ENCODE measurements at places on chromosomes 2 and 18.

DNA sequence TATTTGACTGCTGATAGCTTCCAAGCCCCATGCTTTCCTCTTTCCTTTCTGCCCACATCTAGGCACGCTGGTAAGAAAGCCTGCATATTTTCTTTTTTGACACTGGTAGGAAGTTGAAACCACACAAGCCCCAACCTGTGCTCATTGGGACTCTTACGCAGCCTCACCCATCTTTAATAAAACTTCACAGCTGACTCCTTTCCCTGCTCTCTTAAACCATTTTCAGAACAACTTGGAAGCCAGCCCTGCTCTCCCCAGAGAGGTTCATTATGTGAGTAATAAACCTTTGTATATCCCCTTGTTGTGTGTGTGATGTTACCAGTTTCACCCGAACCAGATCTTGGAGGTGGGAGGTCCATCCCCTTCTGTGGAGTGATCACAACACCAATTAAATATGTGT is 268.4 kb downstream of the GPD2 start:
- DNase-seq = no peak

- no peak for DNase-seq
Measured at GRCh38 chr2:45013229-45014015, 4.2 kb upstream of the SIX2 start.

GRCh38 chr2:36477746-36478145 is 120.2 kb downstream of the FEZ2 start:
- DNase-seq = no peak

DNA sequence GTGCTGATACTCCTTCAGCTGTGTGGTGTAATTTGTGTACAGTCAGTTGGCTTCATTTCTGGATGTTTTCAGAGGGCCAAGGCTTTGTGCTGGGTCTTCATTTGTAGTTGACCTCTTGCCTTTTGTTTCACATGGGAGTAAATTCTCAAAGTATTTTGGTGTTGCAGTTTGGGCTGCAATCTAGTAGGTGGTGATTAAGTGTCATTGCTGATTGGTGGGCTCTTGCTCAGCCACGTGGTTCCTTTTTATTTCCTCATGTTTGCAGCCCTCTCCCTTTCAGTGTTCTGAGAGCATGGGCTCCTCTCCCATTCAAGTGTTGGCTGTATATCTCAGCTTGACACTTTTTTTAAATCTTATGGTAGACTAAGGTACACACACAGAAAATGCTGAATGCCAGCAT is 96.8 kb downstream of the SNTG2 start:
- DNase-seq = no peak

GRCh38 chr2:8623576-8623957 is 58.3 kb upstream of the ID2 start:
- no peak for DNase-seq

DNA sequence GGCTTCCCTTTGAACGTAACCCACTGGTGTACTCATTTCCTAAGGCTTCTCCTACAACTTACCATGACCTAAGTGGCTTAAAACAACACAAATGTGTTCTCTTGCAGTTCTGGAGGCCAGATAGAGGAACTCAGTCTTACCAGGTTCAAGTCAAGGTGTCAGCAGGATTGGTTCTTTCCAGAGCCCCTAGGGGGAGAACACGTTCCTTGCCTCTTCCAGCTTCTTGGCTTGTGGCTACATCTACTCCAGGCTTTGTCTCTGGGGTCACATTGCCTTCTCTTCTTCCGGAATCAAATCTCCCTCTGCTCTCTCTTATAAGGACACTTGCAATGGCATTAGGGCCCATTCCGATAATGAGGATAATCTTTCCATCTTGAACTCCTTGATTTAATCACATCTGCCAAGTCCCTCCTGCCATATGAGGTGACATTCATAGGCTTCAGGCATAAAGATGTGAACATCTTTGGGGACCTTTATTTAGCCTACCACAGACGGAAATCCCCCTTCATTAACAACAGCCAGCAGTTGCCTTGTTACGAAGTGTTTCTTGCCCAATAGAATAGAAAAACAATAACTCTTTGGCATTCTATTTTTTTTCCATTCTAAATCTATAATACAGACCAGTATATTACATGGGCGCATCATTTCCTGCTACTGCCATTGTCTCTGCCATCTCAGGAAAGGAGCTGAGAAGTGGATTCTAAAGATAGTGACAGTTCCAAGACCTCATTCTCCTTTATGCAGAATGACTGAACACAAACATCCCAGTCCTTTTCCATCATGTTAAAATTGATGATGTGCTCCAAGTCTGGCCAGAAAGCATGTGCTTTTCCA is 362.0 kb downstream of the ZNF521 start:
- no peak for DNase-seq

DNA sequence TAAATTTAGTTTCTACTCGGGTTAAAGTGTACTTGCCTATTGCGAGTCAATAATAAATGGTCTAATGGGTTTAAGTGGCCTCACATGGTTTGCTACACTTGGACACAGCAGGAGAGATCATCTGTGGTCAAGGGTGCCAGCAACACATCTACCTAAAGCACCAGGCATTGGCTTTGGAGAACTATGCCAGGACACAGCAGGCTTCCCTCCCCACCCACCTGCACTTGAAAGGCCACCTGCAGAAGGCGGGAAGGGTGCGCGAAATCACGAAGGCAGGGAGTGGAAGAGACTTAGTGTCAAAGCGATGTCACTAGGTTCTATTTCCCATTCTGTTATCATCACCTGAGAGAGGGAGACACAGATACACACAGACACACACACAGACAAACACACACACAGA is 44.5 kb downstream of the MYT1L start:
- no peak for DNase-seq

DNA sequence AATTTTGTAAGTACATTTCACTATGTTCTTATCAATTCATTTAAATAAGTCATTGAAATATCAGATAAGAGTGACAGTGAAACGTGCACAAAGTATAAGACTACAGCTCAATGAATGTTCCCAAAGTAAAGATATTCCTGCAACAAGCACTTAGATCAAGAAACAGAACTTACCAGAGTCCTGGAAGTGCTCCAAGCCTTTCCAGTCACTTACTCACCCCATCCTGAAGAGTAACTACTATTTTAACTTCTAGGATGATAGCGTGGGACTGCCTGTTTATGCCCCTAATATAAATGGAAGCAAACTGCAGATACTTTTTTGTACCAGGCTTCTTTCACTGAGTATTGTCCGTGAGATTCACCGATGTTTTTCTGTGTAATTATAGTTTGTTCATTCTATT is 768.9 kb downstream of the SLC4A3 start:
- DNase-seq = no peak

DNA sequence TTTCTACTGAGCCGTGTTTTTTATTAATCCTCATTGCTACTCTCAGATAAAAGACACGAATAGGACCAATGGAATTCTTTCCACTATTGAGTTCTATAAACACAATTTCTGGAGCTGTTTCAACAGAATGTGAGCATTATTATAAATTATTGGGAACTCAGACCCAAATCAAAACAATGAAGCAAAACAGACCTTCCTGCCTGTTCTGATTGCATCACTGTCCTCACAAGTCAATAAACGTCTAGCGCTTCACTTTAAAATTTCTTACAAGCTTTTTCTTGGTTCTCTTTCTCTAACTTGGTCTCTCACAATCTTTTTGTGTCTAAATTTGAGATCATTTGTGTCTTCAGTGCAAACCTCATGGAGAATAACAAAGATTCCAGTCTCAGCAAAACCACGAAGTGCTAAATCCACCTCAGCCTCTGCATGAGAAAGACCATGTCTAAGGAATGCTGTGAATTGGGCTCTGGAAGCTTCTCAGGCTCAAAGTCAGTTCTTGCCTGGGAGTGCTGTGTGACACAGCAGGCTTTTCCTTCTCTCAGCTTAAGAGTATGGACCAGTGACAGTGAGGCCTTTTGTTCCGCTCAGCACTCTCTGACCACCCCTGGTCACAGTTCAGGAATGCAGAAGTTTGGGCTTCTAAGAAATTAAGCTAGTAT is 22.8 kb downstream of the ARHGAP28 start:
- DNase-seq = no peak

DNA sequence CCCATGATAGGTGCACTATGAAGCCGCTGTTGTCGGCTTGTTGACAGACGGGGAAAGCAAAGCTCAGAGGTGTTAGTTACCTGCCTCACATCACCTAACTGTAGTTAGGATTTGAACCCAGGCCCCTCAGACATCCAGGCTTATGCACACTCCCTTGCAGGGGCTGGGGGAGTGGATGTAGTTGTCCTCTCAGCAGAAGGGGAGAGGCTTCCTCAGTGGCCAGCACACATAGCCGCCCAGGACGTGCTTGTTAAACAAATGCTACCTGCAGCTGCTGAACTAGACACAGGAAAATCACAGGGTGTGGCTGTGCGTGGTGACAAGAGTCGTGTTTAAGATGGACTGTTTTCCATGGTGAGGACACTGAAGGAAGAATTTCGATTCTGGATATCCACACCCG is 39.2 kb downstream of the GREB1 start:
- no peak for DNase-seq

- DNase-seq = no peak
Measured at GRCh38 chr2:215430528-215431187, 5.2 kb downstream of the FN1 start.

DNA sequence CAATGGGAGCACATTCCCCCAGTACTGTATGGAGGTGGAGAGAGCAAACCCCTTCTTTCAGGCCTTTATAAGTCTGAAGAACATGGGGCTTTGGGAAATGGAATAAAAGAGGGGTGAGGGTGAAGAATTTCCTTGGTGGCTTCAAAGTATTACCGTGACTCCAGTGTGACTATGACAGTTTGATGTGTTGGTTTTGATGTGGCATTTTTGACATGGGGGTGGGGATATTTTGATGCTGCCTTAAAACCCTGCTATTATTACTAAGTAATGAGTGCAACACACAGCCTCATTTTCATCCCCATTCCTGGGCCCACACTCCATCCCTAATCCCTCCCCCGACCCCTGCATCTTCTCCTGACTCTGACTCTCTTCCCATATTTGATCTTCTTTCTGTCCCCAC is 23.6 kb downstream of the QPCT start:
- DNase-seq = no peak

- no peak for DNase-seq
Measured at GRCh38 chr2:234690569-234691213, 193.8 kb upstream of the ARL4C start.

- DNase-seq = no peak
Measured at GRCh38 chr2:33670392-33670937, 71.4 kb upstream of the FAM98A start.

DNA sequence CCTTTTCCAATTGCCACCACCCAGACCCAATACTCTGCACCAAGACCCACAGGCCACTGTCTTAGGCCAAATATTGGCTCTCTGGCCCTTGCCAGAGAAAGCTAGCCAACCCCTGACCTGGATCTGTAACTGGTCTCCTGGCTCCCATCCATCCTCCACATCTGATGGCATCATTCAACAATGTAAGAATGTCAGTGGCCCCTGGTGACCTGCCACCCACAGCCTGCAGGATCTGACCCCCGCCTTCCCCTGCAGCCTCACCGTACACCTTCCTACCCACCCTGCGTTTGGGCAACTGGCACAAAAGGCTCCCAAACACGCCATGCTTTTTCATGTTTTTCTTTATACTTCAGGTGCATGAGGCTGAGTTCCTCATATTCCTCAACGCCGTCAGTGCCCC is 60.0 kb upstream of the ASAP2 start:
- DNase-seq = no peak

DNA sequence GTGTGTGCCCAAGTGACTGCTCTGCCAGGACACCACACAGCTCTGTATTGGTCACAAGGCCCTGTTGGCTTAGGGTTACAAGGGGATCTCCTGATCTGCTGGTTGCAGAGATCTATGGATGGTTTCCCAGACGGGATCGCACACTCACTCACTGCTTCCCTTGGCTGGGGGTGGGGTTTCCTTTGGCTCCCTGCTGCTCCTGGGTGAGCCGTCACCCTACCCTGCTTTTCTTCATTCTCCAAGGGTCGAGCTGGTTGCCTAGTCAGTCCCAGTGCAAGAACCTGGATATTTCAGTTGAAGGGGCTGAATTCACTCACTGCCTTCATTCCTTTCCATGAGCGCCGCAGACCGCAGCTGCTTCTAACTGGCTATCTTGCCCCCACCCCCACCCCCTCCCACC is 56.3 kb downstream of the GTF3C3 start:
- no peak for DNase-seq

GRCh38 chr2:199591826-199592225 is 134.1 kb upstream of the SATB2 start:
- no peak for DNase-seq

GRCh38 chr2:133452583-133452982 is 115.7 kb downstream of the NCKAP5 start:
- DNase-seq = no peak

GRCh38 chr2:192030289-192030688 is 164.4 kb downstream of the TMEFF2 start:
- DNase-seq = no peak

- DNase-seq = peak; percentile 80
Measured at GRCh38 chr2:219001577-219002394, 8.6 kb upstream of the CRYBA2 start.

GRCh38 chr18:49193897-49194296 is 243.1 kb upstream of the SMAD7 start:
- no peak for DNase-seq

- no peak for DNase-seq
Measured at GRCh38 chr2:19754907-19755306, 146.9 kb downstream of the TTC32 start.

- DNase-seq = no peak
Measured at GRCh38 chr2:137857881-137858280, 106.4 kb upstream of the HNMT start.

DNA sequence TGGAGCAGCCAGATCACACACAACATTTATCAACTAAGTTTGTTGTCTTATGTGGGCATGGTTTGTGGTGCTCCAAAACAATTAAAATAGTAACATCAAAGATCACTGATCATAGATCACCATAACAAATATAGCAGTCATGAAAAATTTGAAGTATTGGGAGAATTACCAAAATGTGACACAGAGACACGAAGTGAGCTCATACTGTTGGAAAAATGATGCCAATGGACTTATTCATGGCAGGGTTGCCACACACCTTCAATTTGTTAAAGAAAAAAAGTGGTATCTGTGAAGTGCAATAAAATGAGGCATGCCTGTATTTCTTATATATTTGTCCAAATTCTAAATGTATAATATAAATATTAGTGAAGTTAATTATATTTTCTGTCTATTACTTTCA is 42.9 kb upstream of the CABYR start:
- no peak for DNase-seq

DNA sequence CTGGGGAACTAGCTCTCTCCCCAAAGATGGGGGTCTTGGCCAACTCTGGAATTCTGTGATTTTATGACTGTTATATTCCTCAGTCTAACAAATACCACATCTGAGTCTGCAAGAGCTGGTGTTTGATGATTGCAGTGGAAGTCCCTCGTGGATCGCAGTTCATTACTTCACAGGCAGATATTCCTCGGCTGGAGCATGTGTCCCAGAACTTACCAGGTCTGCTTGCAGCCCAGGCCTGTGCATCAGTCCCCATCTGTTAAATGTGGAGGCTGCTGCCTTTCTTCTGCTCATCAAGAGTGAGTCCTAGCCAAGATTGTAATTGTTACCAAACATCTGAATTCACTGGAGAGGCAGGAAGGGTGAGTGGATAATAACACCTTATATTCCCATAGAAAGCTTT is 55.5 kb downstream of the PRKCE start:
- DNase-seq = no peak

GRCh38 chr2:51165534-51166260 is 133.8 kb upstream of the NRXN1 start:
- DNase-seq = no peak
